HepG2 (cell line): ENCODE measurements at places on chromosomes 11 and 22. TPM values are rescaled to one million over a fixed set of nuclear protein-coding genes. Genes with fewer than 3 reads are reported as not detected.

SEZ6L gene
- not detected in 2 replicates for total RNA-seq

GRCh38 chr11:1557904-1558774, 13.9 kb downstream of the DUSP8 start:
- no peak overlapping the region for H3K27ac ChIP-seq
- H3K4me3 ChIP-seq = no peak overlapping the region
- H3K36me3 ChIP-seq = no peaks in the 10 kb centered on the region
- no peak for DNase-seq

- H3K27me3 ChIP-seq = no peaks in the 10 kb centered on the region
- no peaks in the 10 kb centered on the region for H3K36me3 ChIP-seq
- no peaks in the 10 kb centered on the region for H3K4me1 ChIP-seq
- no peak within 1 kb of the TSS for H3K27ac ChIP-seq
- no peak within 1 kb of the TSS for H3K4me3 ChIP-seq
- DNase-seq = no peak
Observed at GRCh38 chr11:95024958-95025357, at the start of gene KDM4E. Gene KDM4E, plus strand, starts transcription at chr11:95025258. Its CDS starts 300 bp downstream, at chr11:95025558.

TYR gene
- not detected in 2 replicates for total RNA-seq

GRCh38 chr11:75523189-75523588, 2.6 kb downstream of the GDPD5 start:
- H3K27me3 ChIP-seq = no peaks in the 10 kb centered on the region
- H3K4me1 ChIP-seq = peaks cover 81% of the 10 kb centered on the region
- no peak for DNase-seq
- peak overlapping the region; percentile 88 for H3K4me3 ChIP-seq
- peaks cover 3% of the 10 kb centered on the region; the same call in 1 of the 2 replicates for H3K36me3 ChIP-seq

DNA sequence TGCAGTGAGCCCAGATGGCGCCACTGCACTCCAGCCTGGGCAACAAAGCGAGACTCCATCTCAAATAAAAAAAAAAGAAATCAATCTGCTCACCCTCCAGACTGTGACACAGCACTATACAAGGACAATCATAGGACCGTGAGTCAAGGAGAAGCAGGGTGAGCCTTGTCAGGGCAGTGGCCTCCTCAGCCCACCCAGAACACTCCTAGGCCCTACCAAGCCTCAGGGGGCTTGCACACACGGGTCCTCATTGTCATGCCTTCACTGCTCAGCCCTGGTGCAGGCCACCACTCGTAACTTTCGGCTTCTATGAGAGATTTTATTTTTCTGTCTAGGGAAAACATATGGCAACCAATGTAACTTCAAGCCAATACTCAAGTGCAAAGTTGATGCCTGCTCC, 35.8 kb downstream of the DGCR2 start:
- no peak for DNase-seq
- H3K27ac ChIP-seq = no peak overlapping the region
- peaks cover 8% of the 10 kb centered on the region for H3K36me3 ChIP-seq
- H3K4me1 ChIP-seq = peaks cover 14% of the 10 kb centered on the region

FOLR3 gene
- not detected in 2 replicates for total RNA-seq

GRCh38 chr11:34620820-34621792, at the start of gene EHF:
Gene EHF, plus strand, starts transcription at chr11:34621093. Its CDS starts 21,538 bp downstream, at chr11:34642631.
- peaks cover 23% of the 10 kb centered on the region for H3K4me1 ChIP-seq
- H3K27ac ChIP-seq = no peak within 1 kb of the TSS
- no peak within 1 kb of the TSS for H3K4me3 ChIP-seq
- DNase-seq = no peak
- H3K36me3 ChIP-seq = no peaks in the 10 kb centered on the region
- no peaks in the 10 kb centered on the region for H3K27me3 ChIP-seq

TREH gene
- 0.46 and 0.86 TPM in 2 replicates for total RNA-seq

ENTHD1 gene
- not detected in 2 replicates for total RNA-seq

GNG3 gene
- total RNA-seq = not detected in 2 replicates

SCN3B gene
- 0.07 TPM in 1 of 2 replicates, not detected in the other for total RNA-seq

DNA sequence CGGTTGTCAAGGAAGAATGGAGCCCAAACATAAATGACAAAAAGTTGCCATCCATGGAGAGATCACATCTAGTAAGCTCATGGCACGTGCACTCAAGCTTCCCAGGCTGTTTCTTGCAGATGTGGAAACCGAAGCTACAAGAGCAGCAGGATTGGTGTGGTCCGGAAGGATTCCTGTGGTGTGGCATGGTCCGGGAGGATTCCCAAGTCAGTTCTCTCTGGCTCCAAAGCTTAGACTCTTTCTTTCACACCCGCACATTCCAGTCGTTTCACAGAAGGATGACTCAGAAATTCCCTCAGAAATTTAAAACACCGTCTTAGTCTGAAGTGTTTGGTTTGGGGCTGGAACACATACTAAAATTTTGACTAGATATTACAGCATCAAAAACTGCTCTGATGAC, 78.0 kb upstream of the DRD2 start:
- no peaks in the 10 kb centered on the region for H3K4me1 ChIP-seq
- H3K36me3 ChIP-seq = no peaks in the 10 kb centered on the region
- DNase-seq = no peak

CDC42EP2 gene
- 2.5 and 7.1 TPM in 2 replicates for total RNA-seq

GRCh38 chr11:60097189-60097588, 8.7 kb downstream of the MS4A2 start:
- peaks cover 31% of the 10 kb centered on the region for H3K4me1 ChIP-seq
- no peaks in the 10 kb centered on the region; the same call in 2 of the 3 replicates for H3K27me3 ChIP-seq
- no peak overlapping the region for H3K4me3 ChIP-seq
- H3K36me3 ChIP-seq = no peaks in the 10 kb centered on the region

NPAS4 gene
- total RNA-seq = not detected in 2 replicates

DNA sequence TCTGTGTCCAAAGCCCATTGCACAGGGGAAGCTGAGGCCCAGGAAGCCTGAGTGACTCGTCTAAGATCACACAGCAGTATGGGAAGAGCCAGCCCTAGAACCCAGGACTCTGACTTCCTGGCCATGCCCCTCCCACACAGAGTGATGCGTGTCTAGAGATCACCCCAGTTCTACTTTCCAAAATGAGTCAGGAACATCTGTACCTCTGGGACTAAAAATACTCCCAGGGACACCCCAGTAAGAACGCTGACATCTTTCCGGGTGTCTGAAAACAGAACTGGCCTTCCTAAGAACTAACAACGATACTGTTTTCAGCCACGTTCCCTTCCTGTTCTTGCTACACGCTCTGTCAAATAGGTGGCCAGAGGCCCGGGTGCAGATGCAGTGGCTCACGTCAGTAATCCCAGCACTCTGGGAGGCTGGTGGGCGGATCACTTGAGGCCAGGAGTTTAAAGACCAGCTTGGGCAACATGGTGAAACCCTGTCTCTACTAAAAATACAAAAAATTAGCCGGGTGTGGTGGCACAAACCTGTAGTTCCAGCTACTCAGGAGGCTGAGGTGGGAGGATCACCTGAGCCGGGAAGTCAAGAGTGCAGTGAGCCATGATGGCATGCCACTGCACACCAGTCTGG, 21.7 kb upstream of the PDGFB start:
- H3K36me3 ChIP-seq = no peaks in the 10 kb centered on the region
- H3K4me3 ChIP-seq = 0 out of 2 replicates have a peak overlapping the region, but pooled peaks have one; percentile 16
- peak overlapping the region; percentile 36 for H3K27ac ChIP-seq
- H3K4me1 ChIP-seq = peaks cover 64% of the 10 kb centered on the region
- peak; percentile 76 for DNase-seq

CCDC73 gene
- total RNA-seq = 0.08 and 0.11 TPM in 2 replicates

DNA sequence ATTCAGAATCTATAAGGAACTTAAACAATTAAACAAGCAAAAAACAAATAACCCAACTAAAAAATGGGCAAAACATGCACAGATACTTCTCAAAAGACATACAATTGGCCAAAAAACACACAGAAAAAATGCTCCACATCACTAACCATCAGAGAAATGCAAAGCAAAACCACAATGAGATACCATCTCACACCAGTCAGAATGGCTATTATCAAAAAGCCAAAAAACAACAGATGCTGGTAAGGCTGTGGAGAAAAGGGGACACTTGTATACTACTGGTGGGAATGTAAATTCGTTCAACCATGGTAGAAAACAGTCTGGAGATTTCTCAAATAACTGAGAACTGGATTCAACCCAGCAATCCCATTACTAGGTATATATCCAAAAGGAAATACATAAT, 24.8 kb downstream of the ENTHD1 start:
- no peaks in the 10 kb centered on the region; the same call in 1 of the 2 replicates for H3K27me3 ChIP-seq
- no peak overlapping the region for H3K27ac ChIP-seq
- H3K36me3 ChIP-seq = no peaks in the 10 kb centered on the region
- H3K4me1 ChIP-seq = no peaks in the 10 kb centered on the region
- no peak for DNase-seq

DNA sequence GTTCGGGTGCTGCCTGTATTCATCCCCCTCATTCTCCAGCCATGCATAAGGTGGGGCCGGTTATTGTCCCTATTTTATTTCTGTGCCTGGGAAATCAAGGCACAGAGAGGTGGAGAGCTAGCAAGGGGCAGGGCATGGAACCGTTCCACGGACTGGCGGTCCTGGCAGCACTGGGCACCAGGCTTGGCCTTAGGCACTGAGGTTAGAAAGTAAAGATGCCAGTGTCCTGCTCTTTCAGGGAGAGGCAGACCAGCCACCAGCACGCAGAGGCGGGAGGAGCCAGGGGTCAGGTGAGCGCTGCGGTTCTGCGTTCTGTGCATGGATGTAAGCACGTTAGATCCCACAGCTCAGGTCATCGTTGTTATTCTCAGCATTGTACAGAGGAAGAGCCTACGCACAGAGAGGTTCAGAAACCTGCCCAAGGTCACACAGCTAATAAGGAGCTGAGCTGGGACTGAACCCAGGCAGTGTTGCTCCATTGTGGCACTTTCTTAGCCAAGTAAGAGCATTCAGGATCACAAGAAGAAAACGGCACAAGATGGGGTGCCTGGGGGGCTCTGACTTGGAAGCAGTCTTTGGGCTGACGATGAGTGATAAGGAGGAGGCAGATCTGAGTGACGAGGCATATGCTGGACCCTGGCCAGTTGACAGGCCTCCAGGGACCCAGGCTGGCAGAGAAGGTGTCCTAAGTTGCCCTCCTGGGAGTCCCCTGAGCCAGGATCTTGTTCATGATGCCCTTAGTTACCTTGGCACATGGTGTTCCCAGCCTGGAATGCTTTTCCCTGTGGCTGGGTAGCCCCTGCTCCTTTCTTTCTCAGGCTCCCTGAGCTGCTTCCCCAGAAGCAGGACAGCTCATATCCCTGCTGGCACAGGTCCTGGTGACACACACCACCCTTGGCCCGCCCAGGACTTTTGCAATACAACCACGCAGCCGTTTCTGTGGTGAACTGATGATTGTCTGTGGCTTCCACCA, 41.1 kb downstream of the OSBPL5 start:
- no peaks in the 10 kb centered on the region for H3K36me3 ChIP-seq
- H3K4me3 ChIP-seq = no peak overlapping the region
- H3K27me3 ChIP-seq = peaks cover 14% of the 10 kb centered on the region
- no peaks in the 10 kb centered on the region for H3K4me1 ChIP-seq

- H3K4me3 ChIP-seq = no peak overlapping the region
- H3K27ac ChIP-seq = no peak overlapping the region
- no peaks in the 10 kb centered on the region for H3K36me3 ChIP-seq
- H3K27me3 ChIP-seq = peaks cover 49% of the 10 kb centered on the region
- DNase-seq = no peak
- peaks cover 19% of the 10 kb centered on the region for H3K4me1 ChIP-seq
Observed at GRCh38 chr11:10935015-10935559, 77.2 kb upstream of the ZBED5 start.

- no peaks in the 10 kb centered on the region for H3K36me3 ChIP-seq
- no peak for DNase-seq
- H3K4me1 ChIP-seq = peaks cover 14% of the 10 kb centered on the region
- no peaks in the 10 kb centered on the region for H3K27me3 ChIP-seq
- no peak overlapping the region for H3K27ac ChIP-seq
- H3K4me3 ChIP-seq = no peak overlapping the region
Observed at GRCh38 chr22:21919526-21920307, 32.9 kb downstream of the PPM1F start.

- H3K4me3 ChIP-seq = no peak overlapping the region
- peaks cover 19% of the 10 kb centered on the region for H3K4me1 ChIP-seq
- H3K36me3 ChIP-seq = no peaks in the 10 kb centered on the region
- H3K27ac ChIP-seq = no peak overlapping the region
Observed at GRCh38 chr11:93922830-93923229, 72.4 kb upstream of the VSTM5 start.

- peaks cover 89% of the 10 kb centered on the region for H3K4me1 ChIP-seq
- no peaks in the 10 kb centered on the region for H3K36me3 ChIP-seq
- no peak overlapping the region for H3K27ac ChIP-seq
- H3K27me3 ChIP-seq = peaks cover 3% of the 10 kb centered on the region
- peak; percentile 25 for DNase-seq
- no peak overlapping the region for H3K4me3 ChIP-seq
Observed at GRCh38 chr11:126102436-126102981, 39.8 kb upstream of the CDON start.

DNA sequence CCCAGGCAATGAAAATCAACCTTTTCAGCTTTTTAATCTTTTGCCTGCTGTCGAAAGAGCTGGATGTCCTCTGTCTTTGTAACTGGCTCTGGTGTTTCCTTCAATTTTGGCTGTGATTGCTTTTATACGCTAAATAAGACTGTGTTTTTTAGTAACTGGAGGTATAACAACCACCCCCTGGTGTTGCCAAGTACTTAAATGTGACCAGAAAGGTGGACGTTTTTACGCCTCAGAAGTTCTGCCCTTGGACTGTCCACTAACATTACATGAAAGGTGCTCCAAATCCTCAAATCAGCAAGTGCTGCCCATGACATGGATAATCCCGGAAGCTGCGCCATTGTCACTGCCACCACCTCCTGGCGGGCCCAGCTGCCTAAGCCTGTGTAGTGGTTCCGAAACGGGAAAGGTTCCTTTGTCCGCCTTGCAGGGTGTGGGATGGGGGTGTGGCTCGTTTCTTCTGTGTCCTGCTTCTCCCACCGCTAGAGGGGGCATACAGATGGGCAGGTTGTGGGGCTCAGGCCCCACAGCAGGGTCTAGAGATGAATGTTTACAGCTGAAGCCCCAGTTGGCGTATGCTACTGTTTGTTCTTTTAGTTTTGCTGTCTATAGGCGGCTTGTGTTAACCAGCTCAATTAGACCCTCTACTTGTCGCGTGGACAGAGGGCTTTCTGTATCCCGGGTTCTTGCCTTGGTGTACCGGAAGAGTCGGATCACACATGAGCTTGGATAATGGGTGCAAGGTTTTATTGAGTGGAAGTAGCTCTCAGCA, 82.2 kb upstream of the SEPTIN5 start:
- peak; percentile 32 for DNase-seq
- no peak overlapping the region; the same call in 1 of the 2 replicates for H3K4me3 ChIP-seq
- peaks cover 2% of the 10 kb centered on the region for H3K27me3 ChIP-seq
- H3K36me3 ChIP-seq = no peaks in the 10 kb centered on the region

BCO2 gene
- total RNA-seq = 0.38 TPM in 1 of 2 replicates, not detected in the other

VPREB3 gene
- not detected in 2 replicates for total RNA-seq

GRCh38 chr11:134363161-134363560, 31.4 kb downstream of the GLB1L2 start:
- DNase-seq = no peak
- peaks cover 6% of the 10 kb centered on the region for H3K4me1 ChIP-seq
- H3K4me3 ChIP-seq = no peak overlapping the region
- H3K27me3 ChIP-seq = peaks cover 45% of the 10 kb centered on the region
- H3K27ac ChIP-seq = no peak overlapping the region
- no peaks in the 10 kb centered on the region for H3K36me3 ChIP-seq

GRCh38 chr11:32385998-32386397, 49.3 kb downstream of the WT1 start:
- DNase-seq = peak; percentile 17
- peaks cover 6% of the 10 kb centered on the region for H3K27me3 ChIP-seq
- no peak overlapping the region for H3K4me3 ChIP-seq
- H3K36me3 ChIP-seq = no peaks in the 10 kb centered on the region
